ENCODE measurements at places on chromosomes 6 and 20.

- no peak for DNase-seq
Observed at GRCh38 chr6:102115911-102116310, 722.4 kb downstream of the GRIK2 start.

DNA sequence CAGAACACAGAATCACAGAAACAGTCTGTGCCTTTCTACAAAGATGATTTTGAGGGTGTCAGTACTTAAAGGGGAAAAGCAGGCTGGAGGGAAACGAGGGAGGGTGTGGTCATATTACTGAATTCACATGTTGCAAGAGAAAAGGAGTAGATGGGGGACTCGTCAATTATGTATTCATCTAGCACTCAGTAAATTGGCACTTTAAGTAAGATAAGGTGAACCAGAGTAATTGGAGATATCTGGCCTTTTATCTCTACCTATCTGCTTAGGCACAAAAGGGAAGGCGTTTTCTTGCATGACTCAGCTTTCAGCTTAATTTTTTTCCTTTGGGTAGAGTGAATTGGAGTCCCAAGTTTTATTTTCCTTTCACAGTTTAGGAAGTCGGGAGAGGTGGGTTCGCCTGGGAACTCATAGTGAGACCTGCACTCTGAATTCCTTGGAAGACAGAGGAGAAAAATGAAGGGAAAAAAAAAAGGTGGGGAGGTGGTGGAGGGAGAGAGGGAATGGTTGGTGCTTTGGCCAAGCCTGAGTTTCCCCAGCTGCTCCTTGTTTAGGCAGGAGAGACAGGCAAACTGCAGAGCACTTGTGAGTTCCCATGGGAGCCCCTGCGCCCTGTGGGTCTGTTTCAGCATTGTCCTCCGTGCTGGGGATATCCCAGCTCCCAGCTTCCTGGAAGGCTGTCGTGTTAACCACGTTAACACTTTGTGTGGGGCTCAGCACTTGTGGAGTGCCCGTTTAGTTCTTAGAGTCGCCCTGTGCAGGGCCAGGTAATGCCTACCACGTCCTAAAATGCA is 19.7 kb upstream of the GTSF1L start:
- no peak for DNase-seq

- DNase-seq, result no peak
Observed at GRCh38 chr6:165881806-165882205, 218.8 kb upstream of the PDE10A start.

DNA sequence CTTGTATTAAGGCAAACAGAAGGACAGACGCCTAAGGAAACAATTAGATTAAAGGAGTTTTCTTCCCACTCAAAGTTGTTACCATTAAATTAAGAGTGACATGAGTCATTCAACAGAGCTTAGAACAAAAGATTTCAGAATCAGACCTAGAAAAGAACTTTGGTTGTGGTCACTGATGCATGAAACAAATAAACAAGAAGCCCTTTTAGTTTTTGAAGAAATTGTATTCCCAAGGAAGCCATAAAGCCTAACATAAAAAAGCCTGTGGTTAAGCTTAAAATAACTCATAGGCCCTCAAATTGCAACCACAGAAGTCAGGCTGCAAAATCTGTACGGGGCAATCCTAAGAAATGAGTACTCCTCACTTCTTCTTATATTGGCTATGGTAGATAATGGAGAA is 17.9 kb upstream of the TRIM26 start:
- no peak for DNase-seq

- no peak for DNase-seq
Observed at GRCh38 chr6:68546620-68547019, 88.5 kb upstream of the ADGRB3 start.

DNA sequence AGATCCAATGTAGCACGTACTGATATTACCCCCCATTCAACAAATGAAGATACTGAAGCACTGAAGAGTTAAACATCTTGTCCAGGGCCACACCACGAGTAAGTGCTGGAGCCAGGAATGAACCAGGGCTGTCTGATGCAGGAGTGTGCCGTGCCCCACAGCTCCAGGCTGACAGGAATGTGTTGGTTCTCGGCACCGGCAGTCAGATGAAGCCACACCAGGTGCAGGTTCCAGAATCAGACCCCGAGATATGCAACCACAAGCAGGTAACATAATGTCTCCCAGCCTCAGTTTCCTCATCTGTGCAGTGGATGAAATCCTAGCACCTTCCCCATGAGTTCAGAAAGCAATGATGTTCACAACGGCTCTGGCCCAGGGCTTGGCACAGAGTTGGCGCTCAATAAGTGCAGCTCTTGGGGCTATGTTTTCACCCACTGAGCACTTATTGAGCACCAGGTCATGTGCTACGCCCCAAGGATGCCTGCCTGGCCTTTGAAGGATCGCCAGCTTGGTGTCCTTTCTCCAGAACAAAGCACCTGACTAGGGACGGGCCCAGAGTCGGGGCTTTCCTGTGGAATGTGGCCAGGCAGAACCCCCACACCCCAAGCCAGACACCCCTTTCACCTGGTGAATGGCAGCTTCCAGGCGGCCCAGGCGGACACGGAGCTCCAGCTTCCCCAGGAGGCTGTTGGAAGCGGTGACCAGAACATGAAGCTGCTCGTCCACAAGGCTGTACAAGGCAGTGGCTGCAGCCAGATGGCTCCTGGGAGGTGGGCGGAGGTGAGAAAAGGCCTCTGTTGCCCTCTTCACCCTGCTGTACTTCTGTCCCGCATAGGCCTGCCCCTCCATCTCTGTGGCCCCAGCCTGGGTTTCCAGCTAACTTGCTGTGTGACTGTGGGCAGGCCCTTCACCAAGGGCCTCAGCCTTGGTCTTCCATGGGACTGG is 41.3 kb downstream of the KIAA1755 start:
- DNase-seq, result no peak

GRCh38 chr6:137299681-137300080 is 80.5 kb upstream of the IFNGR1 start:
- no peak for DNase-seq

DNA sequence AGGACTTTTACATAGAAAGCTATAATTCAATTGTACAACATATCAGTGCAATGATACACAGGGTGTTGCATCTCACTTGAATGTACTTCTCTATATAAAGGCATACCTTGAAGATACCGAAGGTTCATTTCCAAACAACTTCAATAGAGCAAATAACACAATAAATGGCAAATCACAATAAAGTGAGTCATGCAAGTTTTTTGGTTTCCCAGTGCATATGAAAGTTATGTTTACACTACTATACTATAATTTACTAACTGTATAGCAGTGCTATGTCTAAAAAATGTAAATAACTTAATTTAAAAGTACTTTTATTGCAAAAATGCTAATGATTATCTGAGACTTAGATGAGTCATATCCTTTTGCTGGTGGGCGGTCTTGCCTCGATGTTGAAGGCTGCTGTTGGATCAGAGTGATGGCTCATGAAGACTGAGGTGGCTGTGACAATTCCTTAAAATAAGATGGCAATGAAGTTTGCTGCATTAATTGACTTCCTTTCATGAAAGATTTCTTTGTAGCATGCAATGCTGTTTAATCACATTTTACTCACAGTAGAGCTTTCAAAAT is 188.8 kb downstream of the TASP1 start:
- DNase-seq, result no peak

GRCh38 chr6:148677594-148678476 is 69.0 kb upstream of the UST start:
- no peak for DNase-seq

DNA sequence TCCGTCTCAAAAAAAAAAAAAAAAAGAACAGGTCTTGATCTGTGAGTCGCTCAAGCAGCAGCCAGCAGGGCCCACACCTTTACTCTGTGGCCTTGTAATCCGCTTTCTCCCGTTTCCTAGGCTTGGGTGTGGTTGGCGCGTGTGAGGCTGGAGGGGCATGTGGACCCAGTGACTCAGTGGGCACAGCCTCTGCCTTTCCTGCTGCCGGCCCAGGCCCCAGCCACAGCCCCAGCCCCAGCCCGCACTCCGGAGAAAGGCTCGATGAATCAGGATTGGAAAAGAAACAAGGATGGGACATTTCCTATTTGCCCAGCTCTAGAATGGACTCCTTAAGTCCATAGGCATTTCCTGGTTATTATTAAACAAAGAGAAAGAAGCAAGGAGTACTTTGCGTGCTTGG is 4.3 kb downstream of the BHLHE23 start:
- DNase-seq, result no peak

DNA sequence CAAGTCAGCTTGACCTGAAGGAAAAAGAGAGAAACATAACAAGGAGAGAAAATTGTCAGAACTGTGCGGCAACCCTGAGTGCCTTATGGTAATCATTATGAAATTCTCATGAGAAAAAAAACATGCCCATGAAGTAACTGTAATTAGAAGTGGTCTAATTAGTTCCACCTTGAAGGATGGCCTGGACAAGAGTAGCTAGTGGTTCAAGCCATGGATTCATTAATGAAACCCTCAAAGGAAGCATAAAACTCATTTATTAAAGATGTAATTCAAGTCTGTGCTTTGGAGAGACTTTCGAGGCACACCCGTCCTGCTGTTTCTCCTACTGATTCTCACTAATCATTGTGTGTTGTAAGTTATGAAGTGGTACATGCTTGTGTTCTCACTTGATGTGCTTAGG is 160.2 kb downstream of the PHF3 start:
- no peak for DNase-seq

- no peak for DNase-seq
Observed at GRCh38 chr20:43284486-43284885, 94.8 kb upstream of the PTPRT start.

GRCh38 chr20:63084563-63084927 is 77.8 kb upstream of the BHLHE23 start:
- no peak for DNase-seq

GRCh38 chr20:57071954-57072583 is 194.4 kb downstream of the BMP7 start:
- no peak for DNase-seq

GRCh38 chr20:536426-537010 is 7.1 kb downstream of the CSNK2A1 start:
- no peak for DNase-seq

GRCh38 chr6:169386411-169387057 is 132.9 kb upstream of the THBS2 start:
- no peak for DNase-seq

DNA sequence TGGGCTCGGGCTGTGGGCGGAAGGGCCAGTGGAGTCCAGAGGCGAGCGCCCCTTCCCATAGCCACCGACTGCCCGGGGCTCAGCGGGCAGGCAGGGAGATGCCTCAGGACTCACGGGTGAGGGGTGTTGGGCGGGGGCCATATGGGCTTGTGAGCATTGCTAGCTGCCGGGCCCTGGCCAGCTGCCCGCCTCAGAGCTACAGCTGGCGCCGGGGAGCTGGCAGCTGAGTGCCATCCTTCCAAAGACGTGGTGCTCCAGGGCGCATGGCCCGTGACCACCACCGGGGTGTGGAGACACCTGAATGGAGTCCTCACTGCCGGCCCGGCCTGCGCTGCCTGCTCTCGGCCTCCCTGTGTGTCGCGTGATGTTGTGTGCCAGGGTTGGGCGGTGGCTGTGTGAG is 10.6 kb upstream of the RBBP8NL start:
- DNase-seq, result no peak

- DNase-seq, result no peak
Observed at GRCh38 chr6:3928111-3928510, 78.9 kb downstream of the FAM50B start.

DNA sequence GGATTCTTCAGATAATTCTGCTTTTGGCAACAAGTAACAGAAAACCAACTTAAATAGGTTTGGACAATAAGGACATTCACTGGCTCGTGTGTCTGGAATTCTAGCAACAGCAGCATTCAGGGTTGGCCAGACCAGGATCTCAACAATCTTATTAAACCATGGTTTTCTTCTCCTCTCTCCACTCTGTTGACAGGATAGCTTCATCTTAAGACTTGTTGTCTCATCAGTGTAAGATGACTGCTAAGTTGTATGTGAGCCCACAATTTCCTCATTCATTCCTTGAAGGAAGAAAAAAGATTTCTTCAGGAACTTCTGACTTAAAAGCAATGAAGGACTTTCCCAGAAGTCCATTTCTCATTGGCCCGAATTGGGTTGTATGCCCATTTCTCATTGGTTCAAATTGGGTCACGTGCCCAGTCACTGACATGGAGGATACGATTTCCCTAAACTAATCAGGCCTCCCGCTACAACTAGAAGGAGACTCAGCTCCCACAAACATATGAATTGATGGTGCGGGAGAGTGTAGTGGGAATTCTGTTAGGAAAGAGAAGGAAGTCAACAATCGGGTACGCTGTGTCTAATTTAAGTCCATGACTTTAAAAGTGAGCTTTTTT is 83.7 kb downstream of the SLC22A3 start:
- DNase-seq, result no peak

- DNase-seq, result no peak
Observed at GRCh38 chr6:49551078-49551865, 804 bp downstream of the C6orf141 start.

DNA sequence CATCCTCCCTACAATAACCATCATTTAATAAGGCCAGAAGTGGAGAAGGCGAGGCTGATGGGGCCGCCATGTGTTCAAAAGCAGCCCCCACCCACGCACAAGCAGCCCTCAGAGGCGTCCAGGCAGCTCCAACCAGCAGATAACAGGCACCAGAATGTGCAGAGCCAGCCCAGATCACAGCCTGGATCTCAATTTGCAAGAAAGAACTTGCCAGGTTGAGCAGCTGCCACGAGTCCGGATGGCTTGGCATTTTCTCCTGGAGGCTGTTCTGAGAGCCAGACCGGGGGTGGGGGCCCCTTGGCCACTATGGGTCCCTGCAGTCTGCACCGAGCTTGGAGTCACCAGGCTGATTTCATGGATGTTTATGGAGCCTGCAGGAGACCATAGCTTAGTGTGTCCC is 338.1 kb downstream of the PREX1 start:
- no peak for DNase-seq

DNA sequence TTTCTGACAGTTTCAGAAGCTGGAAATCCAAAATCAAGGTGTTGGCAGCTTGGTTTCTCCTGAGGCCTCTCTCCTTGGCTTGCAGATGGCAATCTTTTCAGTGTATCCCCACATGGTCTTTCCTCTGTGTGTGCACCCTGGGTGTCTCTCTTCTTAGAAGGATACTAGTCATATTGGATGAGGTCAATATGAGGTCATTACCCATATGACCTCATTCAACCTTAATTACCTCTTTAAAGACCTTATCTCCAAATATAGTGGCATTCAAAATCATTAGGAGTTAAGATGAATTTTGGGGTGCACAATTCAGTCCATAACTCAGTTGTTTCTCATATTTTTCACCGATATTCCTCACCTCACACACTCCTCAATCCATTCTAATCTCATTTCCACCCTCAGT is 92.4 kb upstream of the TGM3 start:
- no peak for DNase-seq

DNA sequence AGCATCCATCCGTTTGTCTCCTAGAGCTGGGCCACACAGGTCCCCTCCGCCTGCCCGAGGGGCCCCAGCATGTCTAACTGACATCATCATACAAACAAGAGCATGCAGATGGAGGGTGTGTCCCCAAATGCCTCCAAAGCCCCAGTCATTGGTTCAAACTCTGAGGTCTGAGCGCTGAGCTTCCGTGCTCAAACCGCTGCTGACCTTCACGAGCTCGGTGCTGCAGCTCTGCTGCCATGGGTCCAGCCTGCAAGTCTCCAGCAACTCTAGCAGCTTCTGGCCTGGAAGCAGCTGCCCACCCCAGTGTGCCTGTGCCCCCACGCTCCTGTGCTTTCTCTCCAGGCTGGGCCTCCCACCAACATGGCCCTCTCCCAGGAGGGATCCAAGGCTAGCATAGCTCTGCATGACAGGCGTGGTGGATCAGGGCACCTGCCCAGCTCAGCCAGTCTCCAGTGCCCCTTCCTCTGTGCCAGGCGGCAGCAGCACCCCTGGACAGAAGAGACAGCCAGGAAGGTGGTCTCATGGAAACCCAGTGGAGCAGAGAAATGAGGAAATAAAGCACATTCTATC is 131.6 kb upstream of the PMEPA1 start:
- DNase-seq, result no peak

GRCh38 chr6:2848851-2849250 is 7.2 kb upstream of the SERPINB1 start:
- DNase-seq, result no peak

All from SIG-M5 (cell line).